Chondrocyte (in vitro differentiated cells): ENCODE measurements at places on chromosomes 1 and 21. TPM values are rescaled to one million over a fixed set of nuclear protein-coding genes. Genes with fewer than 3 reads are reported as not detected.

GRCh38 chr1:234331507-234331906 is 41.7 kb upstream of the COA6 start:
- peaks cover 8% of the 10 kb centered on the region for H3K27me3 ChIP-seq
- no peaks in the 10 kb centered on the region for H3K36me3 ChIP-seq
- H3K27ac ChIP-seq = no peak overlapping the region

DNA sequence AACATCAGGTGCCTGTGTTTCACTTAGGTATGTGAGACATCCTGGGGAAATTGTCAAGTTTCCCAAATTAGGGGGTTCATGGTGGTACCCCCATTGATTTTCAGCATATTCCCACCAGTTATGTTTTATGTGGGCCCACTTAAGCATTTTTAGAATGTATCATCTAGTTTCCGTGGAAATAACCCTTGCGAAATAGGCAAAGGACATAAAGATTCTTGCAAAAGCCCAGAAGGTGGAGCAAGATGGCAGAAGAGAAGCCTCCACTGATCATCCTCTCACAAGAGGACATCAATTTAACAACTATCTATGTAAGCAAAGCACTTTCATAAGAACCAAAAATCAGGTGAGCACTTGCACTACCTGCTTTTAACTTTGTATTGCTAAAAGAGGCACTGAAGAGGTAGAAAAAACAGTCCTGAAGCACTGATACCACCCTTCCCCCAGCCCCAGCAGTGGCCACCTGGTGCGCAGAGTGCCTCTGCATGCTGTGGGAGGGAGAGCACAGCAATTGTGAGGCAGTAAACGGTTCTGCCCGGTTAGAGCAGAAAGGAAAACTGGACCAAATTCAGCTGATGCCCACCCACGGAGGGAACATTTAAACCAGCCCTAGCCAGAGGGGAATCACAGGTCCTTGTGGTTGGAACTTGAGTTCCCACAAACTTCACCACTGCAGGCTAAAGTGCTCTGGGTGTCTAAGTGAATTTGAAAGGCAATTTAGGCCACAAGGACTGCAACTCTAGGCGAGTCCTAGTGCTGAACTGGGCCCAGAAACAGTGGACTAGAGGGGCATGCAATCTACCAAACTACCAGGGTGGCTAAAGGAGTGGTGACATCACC is 23.2 kb downstream of the MCOLN2 start:
- peaks cover 33% of the 10 kb centered on the region for H3K27me3 ChIP-seq
- no peak overlapping the region for H3K27ac ChIP-seq
- no peak overlapping the region for H3K4me3 ChIP-seq
- peaks cover 4% of the 10 kb centered on the region for H3K36me3 ChIP-seq
- peaks cover 9% of the 10 kb centered on the region for H3K4me1 ChIP-seq

DNA sequence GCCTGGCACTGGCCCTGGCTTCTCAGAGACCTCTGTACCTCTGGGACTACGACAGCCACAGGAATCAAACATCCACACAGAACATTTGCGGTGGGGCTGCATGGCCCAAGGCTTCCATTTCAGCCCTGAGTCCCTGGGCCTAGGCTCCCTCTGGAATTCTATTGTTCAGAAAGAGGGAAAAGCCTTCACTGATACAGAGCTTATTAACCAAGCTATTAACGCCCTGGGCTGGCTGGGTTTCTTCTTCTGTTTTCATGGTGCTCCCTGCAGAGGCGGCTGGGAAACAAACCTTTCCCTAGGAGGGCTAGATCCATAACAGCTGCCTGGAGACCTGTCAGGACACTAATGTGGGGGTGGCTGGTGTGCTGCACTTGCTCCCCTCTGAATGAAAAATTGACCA is 88.2 kb downstream of the KAZN start:
- H3K27me3 ChIP-seq = peaks cover 9% of the 10 kb centered on the region
- no peaks in the 10 kb centered on the region for H3K4me1 ChIP-seq
- H3K27ac ChIP-seq = no peak overlapping the region
- no peak overlapping the region for H3K4me3 ChIP-seq

DNA sequence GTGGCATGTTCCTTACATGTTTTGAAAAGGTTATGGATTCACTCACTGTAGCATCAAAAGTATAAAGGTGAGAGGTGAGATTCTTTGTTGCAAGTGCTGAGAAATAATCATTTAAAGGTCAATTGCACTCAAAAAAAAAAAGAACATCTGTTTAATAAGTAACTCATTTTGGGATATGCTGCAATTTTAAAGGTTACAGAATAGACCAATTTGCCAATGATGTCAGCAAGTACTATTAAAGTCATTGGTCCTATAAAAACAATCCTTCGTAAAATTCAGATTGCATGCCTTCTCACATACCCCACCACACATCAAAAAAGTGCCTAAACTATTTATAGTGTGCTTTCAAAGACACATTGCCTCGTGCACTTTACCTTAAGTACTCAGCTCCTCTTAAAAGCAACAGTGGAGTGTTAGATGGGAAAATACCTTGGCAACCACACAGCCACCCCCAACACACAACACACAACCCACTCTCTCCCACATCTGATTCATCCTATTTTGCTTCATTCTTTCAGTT is 218.2 kb upstream of the ADGRL2 start:
- H3K36me3 ChIP-seq = no peaks in the 10 kb centered on the region
- H3K4me1 ChIP-seq = peaks cover 20% of the 10 kb centered on the region
- H3K27me3 ChIP-seq = no peaks in the 10 kb centered on the region
- H3K4me3 ChIP-seq = no peak overlapping the region
- DNase-seq = no peak

- no peak overlapping the region for H3K4me3 ChIP-seq
- H3K27me3 ChIP-seq = no peaks in the 10 kb centered on the region
- H3K36me3 ChIP-seq = no peaks in the 10 kb centered on the region
Observed at GRCh38 chr1:9420835-9421532, 118.3 kb upstream of the SLC25A33 start.

GRCh38 chr1:230048322-230048721 is 18.7 kb upstream of the GALNT2 start:
- no peak overlapping the region for H3K4me3 ChIP-seq
- H3K4me1 ChIP-seq = no peaks in the 10 kb centered on the region
- H3K36me3 ChIP-seq = no peaks in the 10 kb centered on the region
- H3K27me3 ChIP-seq = peaks cover 15% of the 10 kb centered on the region

DNA sequence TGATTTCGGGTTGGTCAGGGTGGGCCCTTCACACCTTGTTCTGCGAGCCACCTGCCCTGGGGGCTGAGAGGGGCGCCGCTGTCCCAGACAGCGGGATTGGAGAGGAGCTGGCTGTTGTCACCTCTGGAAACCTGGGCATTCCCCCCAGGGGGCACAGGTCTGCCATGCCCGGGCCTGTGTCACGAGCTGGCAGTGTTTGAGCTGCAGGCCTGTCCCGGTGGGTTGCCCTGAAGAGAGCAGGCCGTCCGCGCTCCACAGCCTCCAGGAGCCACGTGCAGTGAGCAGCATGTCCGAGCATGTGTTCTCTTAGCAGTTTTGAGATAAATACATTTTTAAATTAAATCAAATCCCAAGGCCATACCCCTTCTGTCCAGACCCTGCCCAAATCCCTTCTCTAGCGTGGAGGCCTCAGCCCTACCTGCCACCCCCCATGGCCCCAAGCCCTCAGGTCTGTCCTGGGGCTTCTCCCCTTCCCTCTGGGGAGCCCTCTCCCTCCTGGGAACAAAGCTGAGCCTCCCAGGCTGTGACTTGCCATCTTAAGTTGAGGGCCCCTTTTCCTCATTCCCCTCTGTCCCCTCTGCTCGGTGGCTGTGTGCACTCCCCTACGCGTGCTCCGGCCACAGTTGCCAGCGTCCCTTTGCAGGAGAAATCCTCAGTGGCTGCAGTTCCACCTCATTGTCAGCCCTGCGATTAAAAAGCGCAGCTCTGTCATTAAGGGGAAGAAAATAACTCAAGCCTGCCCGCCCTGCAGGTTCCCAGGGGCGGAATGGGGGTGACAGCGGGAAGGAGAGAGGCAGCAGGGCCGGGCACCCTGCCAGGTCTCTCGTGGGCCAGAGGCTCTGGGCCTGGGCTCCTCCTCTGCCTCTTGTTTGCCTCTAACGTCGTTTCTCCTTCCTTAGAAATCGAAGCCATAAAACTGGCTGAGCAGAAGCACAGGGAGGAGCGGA is 26.6 kb downstream of the SLX9 start:
- H3K4me3 ChIP-seq = no peak overlapping the region
- H3K27me3 ChIP-seq = no peaks in the 10 kb centered on the region
- peaks cover 86% of the 10 kb centered on the region for H3K4me1 ChIP-seq
- peaks cover 10% of the 10 kb centered on the region for H3K36me3 ChIP-seq

GRCh38 chr1:48127735-48128685 is 94.5 kb upstream of the SLC5A9 start:
- H3K4me1 ChIP-seq = no peaks in the 10 kb centered on the region
- no peak overlapping the region for H3K4me3 ChIP-seq
- no peaks in the 10 kb centered on the region for H3K36me3 ChIP-seq

- H3K27me3 ChIP-seq = no peaks in the 10 kb centered on the region
- no peak for DNase-seq
- peaks cover 3% of the 10 kb centered on the region for H3K4me1 ChIP-seq
- no peak overlapping the region for H3K4me3 ChIP-seq
- H3K27ac ChIP-seq = no peak overlapping the region
Observed at GRCh38 chr1:192566657-192567056, 8.9 kb upstream of the RGS1 start.

DNA sequence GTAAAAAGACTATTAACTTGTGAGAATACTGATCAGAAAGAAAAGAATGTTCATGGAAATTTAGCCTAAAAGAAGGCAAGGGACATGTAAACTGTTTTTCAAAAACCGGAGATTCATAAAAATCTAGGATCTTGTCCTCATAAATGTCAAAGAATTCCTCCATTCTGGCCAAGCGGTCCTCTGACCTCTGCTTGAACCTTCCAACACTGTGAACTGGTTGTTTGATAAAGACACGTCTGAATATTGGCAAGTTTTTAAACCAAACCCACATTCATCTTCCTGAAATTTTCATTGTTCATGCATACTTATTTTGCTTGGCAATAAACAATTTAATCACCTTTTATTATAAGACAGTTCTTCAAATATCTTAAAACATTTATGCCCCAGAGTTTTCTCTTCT is 19.8 kb downstream of the ASPM start:
- H3K4me3 ChIP-seq = no peak overlapping the region
- no peaks in the 10 kb centered on the region for H3K36me3 ChIP-seq
- H3K27ac ChIP-seq = no peak overlapping the region
- DNase-seq = no peak

DNA sequence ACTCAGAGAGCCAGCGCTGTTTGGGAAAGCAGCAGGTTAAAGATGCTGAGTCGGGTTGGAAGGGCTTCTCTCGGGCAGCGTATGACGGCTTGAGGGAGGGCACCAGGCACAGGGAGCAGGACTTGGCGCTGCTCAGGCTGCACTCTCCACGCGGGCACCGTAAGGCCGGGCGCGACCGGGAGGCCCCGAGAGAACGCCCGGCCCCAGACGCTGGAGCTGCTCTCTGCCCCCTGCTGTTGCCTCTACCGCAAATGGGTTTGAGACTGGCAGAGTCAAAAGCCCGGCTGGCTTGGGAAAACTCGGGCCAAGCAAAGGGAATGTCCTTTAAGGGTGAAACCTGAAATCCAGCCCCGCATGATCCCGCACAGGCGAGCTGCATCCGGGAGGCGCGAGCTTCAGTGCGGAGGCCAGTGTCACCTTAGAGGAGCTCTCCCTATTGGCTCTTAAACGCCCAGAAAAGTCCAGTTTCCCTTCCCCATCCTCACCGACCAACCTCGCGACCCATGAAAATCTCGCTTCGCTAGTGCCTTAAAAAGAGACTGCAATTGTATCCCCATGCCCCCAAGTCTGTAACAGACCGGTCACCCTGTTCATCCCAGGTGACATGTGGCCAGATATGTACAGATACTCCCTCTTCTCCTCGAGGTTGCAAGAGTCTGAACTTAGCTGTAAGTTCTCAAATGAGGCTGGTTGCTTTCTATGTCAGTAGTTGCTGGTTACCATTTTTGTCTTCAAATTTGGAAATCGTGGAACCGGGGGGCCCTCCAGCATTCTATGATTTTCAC is 1.1 kb downstream of the PRRX1 start:
- peak overlapping the region; percentile 96 for H3K27ac ChIP-seq
- DNase-seq = peak; percentile 85
- H3K4me1 ChIP-seq = peaks cover 66% of the 10 kb centered on the region
- no peaks in the 10 kb centered on the region for H3K27me3 ChIP-seq
- H3K4me3 ChIP-seq = peak overlapping the region; percentile 86

DNA sequence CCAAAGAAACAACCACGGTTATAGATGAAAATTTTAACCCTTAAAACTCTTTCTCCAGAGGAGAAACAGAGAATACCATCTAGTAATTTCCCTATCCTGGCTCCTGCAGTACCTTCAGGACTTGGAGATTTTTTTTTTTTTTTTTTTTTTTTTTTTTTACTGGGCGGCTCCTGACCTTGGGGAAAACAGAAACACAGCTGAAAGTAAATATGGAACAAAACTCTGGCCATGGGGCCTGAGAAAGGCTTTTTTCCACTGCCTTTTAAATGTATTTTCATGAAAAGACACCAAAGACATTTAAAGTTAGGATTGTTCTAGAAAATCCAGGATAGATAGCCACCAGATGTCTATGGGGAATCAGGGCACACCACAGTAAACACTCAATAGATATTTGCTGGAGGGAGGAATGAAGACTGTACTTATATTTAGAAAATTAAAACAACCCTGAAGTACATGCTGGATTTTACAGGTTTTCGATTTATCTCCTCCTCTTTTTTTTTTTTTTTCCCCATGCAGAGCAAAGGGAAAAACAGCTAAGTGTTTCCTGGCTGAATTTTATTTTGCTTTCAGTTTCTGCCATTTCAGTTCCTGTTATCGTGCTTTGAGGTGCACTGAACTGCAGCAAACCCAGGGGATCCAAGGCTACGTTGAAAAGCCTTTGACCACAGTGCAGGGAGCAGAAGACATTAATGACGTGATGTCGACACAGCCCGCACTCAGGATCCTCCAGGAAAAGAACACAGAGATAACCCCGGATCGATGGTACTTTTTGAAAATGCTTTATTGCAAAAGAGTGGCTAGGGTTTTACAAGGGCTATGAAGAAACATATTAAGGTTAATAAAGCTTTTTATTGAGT is 35.7 kb upstream of the CNN3 start:
- H3K27me3 ChIP-seq = no peaks in the 10 kb centered on the region
- H3K4me1 ChIP-seq = peaks cover 6% of the 10 kb centered on the region
- H3K4me3 ChIP-seq = peak overlapping the region; percentile 57
- no peak overlapping the region for H3K27ac ChIP-seq
- no peaks in the 10 kb centered on the region for H3K36me3 ChIP-seq

DNA sequence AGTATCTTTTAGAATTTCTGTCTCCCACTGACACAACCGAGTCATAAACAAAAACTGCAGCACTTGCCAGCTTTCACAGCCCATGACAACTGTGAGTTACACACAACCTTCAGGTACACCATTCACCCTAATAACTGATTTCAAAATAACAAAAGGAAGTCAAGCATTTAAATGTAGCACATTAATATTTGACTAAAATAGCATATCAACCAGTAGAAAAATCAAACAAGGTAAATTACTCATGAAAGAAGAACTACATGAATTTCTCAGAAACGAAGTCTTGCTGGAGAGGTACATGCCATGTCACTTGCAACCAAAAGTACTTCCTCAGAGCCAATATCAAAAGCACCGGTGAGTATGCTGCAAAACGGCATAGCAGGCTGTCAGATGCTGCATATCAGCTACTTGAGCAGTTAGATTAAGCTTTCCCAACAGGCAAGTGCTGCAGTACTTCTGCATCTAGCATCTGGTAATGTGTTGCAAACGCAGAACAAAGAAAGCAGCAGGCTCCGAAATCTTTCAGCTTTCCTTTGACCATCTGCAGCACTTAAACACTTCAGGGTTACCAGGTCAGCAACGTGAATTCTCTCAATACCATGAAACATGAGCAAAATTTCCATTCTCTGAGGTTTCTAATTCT is 223.2 kb downstream of the SMYD3 start:
- no peak overlapping the region for H3K27ac ChIP-seq
- no peak for DNase-seq
- no peaks in the 10 kb centered on the region for H3K27me3 ChIP-seq
- peaks cover 23% of the 10 kb centered on the region for H3K4me1 ChIP-seq
- no peak overlapping the region for H3K4me3 ChIP-seq

Gene PCP4L1
- total RNA-seq = 0.23 to 0.35 TPM in 2 of 3 replicates, not detected in the other

Gene C1orf185
- total RNA-seq = not detected in 3 replicates

Gene TRNP1
- total RNA-seq = 56.5 to 76.5 TPM (median 72.1 TPM) in 3 replicates

Gene DISP1
- total RNA-seq = 4.7 to 5.9 TPM (median 5.6 TPM) in 3 replicates

Gene LCE1F
- not detected in 3 replicates for total RNA-seq

Gene NMNAT2
- 3.0 to 5.5 TPM (median 4.9 TPM) in 3 replicates for total RNA-seq

Gene LCE3D
- total RNA-seq = not detected in 3 replicates
